Thymus (tissue), 14 donors: ENCODE measurements at places on chromosomes 6 and 20. TPM values are rescaled to one million over a fixed set of nuclear protein-coding genes. Genes with fewer than 3 reads are reported as not detected.

DNA sequence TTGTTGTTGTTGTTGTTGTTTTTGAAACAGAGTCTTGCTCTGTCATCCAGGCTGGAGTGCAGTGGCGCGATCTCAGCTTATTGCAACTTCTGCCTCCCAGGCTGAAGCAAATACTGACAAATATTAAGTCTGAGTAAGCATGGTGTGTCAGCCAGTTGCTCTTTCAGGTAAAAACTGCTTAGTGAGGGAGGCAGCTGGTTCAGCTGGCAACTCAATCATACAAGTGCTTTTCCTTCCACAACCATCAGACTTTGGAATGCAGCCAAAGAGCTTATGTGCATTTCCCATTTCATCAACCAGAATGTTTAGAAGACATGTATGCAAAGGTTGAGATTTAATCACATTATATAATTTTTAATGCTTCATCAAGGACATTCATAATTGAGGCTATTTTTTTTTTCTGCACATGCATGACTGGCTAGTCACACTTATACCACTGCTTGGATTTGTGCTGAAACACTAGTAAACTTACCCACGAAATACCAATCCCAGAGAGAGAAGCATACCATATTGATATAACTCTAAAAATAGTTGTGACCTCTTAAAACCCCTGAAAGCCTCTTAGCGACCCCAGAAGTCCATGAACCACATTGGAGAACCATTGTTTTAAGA lies 56.0 kb downstream of the CLIC5 start:
- H3K4me1 ChIP-seq: no peaks in the 10 kb centered on the region
- H3K36me3 ChIP-seq: no peaks in the 10 kb centered on the region
- H3K27ac ChIP-seq: no peak overlapping the region
- no peak overlapping the region for H3K4me3 ChIP-seq
- DNase-seq: no peak

- no peak overlapping the region for H3K4me3 ChIP-seq
- H3K27ac ChIP-seq: no peak overlapping the region
- no peak for DNase-seq
- no peaks in the 10 kb centered on the region for H3K4me1 ChIP-seq
- H3K36me3 ChIP-seq: no peaks in the 10 kb centered on the region
- H3K27me3 ChIP-seq: no peaks in the 10 kb centered on the region
These were observed 599.6 kb downstream of the PTPRT start for GRCh38 chr20:42589976-42590639.

DNA sequence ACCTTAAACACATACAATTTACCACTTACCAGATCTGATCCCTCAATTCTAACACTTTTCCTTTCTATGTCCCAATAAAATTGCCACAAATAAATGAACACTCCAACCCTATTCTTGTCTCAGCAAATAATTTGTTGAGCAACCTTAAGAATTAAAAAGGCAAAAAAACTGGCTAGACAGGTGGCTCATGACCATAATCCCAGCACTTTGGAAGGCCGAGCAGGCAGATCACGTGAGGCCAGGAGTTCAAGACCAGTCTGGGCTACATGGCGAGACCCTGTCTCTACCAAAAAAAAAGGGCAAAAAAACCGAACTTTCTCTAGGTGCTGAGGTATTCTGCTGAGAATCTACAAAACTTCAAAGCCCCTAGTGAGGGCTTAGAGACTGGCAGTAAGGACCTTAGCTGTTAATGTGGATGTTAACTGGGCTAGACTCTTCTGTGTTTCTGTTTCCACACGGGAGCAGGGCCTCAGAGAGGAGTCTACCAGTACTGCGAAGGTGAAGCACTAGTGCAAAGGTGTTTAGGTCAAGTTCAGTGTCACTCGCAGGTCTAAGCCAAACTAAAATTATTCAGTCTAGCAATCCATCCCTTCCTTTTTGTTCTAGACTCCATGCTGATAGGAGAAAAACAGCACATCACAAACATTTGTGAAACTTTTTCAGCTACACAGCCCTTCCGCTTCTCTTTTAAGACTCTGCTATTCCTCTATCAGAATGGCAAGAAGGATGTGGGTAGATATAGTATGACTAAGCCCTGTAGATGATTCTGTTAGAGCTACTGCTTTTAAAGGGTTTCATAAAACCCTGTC lies 2.6 kb downstream of the FASTKD5 start:
- no peaks in the 10 kb centered on the region for H3K27me3 ChIP-seq
- H3K4me3 ChIP-seq: no peak overlapping the region
- DNase-seq: peak; percentile 52

DNA sequence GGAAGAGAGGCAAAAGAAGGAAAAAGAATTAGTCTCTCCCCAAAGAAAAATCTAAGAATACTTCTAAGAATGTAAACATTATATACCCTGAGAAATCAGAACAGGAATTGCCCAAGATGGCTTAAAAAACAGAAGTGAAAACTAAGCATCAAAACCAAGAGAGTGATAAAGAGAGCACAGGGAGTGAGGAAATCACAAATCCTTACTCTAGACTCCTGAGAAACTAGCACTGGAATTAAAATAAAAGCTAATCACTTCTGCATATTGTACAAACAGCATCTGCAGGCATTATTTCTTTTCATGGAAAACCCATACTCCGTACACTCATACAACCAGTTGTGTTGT lies 285.7 kb downstream of the BTBD9 start:
- no peak overlapping the region for H3K27ac ChIP-seq
- H3K36me3 ChIP-seq: no peaks in the 10 kb centered on the region
- H3K4me3 ChIP-seq: no peak overlapping the region
- DNase-seq: no peak

DNA sequence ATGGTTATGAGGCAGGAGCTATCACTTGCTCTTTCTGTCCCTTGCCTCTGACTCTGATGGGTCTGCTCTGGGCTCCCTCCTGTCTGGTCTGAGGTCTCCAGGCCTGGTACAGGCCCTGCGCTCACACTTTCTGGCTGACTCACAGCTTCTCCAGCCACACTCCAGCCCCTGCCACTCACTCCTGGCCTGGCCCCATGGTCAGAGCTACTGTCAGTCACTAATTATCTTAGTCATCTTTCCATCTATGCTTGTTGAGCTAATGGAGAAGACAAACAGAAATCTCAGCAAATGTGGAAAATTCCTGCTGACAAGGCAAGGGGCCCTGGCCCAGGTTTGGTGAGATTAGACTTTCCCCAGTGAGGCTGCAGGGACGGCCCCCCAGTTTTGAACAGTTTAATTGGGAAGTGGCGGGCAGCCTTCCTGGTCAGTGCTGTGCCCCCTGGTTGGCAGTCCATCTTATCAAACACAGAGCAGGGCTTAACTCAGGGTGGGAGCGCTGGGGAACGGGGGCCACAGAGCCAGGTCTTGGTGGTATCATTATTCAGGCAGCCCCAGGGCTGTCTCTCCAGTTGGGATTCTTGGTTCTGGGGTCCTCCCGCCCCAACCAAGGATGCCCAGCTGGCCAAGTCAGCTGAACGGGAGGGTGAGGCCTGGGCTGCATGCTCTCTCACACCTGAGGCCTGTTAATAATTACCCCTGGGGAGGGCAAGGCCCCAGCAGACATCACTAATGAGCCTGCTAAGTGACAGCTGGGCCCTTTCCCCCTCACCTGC lies 63.4 kb downstream of the VEGFA start:
- no peaks in the 10 kb centered on the region for H3K27me3 ChIP-seq
- no peaks in the 10 kb centered on the region for H3K36me3 ChIP-seq
- no peak overlapping the region for H3K4me3 ChIP-seq
- H3K4me1 ChIP-seq: no peaks in the 10 kb centered on the region

- H3K27me3 ChIP-seq: no peaks in the 10 kb centered on the region
- H3K36me3 ChIP-seq: peaks cover 42% of the 10 kb centered on the region
- H3K4me1 ChIP-seq: no peaks in the 10 kb centered on the region
These were observed 47.1 kb downstream of the SCAND1 start for GRCh38 chr20:35907017-35907701.

DNA sequence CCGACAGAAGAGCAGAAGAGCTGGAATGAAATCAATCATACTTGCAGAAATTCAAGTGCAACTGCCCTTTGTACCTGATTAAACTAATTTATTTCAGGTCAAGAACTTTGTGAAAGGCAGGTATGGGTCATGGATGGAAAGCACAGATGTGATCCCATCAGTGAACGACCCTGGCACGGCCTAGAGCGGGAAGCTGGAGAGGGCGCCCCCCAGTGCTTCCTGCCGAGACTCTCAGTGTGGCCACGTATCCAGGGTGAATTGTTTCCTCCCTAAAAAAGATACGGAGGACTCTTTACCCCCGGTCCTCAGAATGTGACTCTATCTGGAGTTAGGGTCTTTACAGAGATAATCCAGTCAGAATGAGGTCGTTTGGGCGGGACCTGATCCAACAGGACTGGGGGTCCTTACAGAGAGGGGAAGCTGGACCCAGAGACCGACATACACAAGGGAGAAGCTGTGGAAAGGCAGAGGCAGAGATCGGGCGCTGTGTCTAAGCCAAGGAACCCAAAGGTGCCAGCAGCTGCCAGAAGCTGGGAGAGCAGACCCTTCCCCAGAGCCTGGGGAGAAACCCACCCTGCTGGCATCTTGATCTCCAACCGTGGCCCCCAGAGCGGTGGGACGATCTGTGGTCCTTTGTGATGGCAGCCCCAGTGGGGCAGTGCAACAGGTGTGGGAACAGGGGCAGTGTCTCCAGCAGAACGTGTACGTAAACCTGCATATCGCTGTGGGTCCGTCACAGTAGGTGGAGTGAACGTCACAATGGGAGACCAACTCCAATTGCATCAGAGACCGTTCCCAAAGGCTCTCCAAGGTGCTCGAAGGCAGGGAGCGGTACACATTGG lies 91.9 kb downstream of the TAF4 start:
- no peaks in the 10 kb centered on the region for H3K27me3 ChIP-seq
- no peak for DNase-seq
- H3K36me3 ChIP-seq: peaks cover 24% of the 10 kb centered on the region
- no peak overlapping the region for H3K27ac ChIP-seq
- H3K4me1 ChIP-seq: no peaks in the 10 kb centered on the region

- no peaks in the 10 kb centered on the region for H3K27me3 ChIP-seq
- no peak overlapping the region for H3K27ac ChIP-seq
- H3K4me3 ChIP-seq: no peak overlapping the region
- no peaks in the 10 kb centered on the region for H3K4me1 ChIP-seq
- no peaks in the 10 kb centered on the region for H3K36me3 ChIP-seq
These were observed 222.9 kb downstream of the DLL1 start for GRCh38 chr6:170067923-170068360.

- no peak overlapping the region for H3K27ac ChIP-seq
- no peak overlapping the region for H3K4me3 ChIP-seq
- no peak for DNase-seq
- no peaks in the 10 kb centered on the region for H3K36me3 ChIP-seq
- no peaks in the 10 kb centered on the region for H3K4me1 ChIP-seq
These were observed 1014.9 kb upstream of the GJE1 start for GRCh38 chr6:141117874-141118273.

DNA sequence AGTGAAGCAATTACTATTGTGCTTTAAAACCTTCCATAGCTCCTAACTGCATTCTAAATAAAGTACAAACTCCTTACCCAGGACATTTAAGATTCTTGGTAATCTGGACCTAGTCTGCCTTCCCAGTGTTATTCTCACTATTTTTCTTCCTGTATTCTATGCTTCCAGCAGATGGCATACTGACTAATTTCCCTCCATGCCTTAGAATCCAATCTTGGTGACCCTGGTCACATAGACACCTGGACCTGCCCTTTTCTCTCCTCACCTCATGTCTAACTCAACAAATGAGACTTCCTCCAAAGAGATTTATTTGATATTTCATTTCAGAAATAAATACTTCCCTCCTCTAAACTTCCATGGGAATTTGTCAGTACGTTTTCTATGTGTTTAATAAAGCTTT lies 25.8 kb downstream of the ROS1 start:
- H3K36me3 ChIP-seq: no peaks in the 10 kb centered on the region
- H3K4me1 ChIP-seq: no peaks in the 10 kb centered on the region
- DNase-seq: no peak
- no peaks in the 10 kb centered on the region for H3K27me3 ChIP-seq
- no peak overlapping the region for H3K4me3 ChIP-seq
- H3K27ac ChIP-seq: no peak overlapping the region

DNA sequence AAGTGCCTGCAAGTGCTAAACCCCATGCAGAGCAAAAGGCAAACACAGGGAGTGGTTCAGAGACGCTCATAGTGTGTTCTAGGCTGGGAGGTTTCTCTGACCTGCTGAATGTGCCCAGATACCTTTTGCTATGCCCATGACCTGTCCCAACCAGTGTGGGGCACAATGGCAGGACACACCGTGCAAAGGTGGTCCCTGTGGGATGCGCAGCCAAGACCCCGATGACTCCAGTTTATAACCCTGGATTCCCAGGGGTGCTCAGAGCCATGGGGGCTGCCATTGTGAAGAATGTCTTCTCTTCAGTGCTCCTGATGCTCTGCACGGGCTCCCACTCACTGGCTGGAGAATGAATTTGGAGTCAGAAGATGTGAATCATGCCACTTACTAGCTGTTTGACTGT lies 2.2 kb upstream of the NINL start:
- H3K4me1 ChIP-seq: peaks cover 19% of the 10 kb centered on the region
- H3K4me3 ChIP-seq: no peak overlapping the region
- no peaks in the 10 kb centered on the region for H3K36me3 ChIP-seq
- H3K27me3 ChIP-seq: no peaks in the 10 kb centered on the region
- no peak overlapping the region for H3K27ac ChIP-seq
- DNase-seq: no peak

GRCh38 chr6:43593938-43594337 lies 18.0 kb downstream of the POLH start:
- DNase-seq: no peak
- no peaks in the 10 kb centered on the region for H3K4me1 ChIP-seq
- no peak overlapping the region for H3K27ac ChIP-seq
- H3K36me3 ChIP-seq: peaks cover 40% of the 10 kb centered on the region
- H3K27me3 ChIP-seq: no peaks in the 10 kb centered on the region
- no peak overlapping the region for H3K4me3 ChIP-seq

GRCh38 chr6:118218156-118218555 lies 311.1 kb downstream of the SLC35F1 start:
- no peak overlapping the region for H3K27ac ChIP-seq
- H3K4me1 ChIP-seq: no peaks in the 10 kb centered on the region
- no peak for DNase-seq
- H3K4me3 ChIP-seq: no peak overlapping the region

GRCh38 chr6:154894902-154895301 lies 100.2 kb upstream of the TIAM2 start:
- no peak for DNase-seq
- peaks cover 3% of the 10 kb centered on the region for H3K36me3 ChIP-seq
- H3K27me3 ChIP-seq: no peaks in the 10 kb centered on the region
- H3K27ac ChIP-seq: no peak overlapping the region

- H3K4me1 ChIP-seq: no peaks in the 10 kb centered on the region
- H3K27ac ChIP-seq: no peak overlapping the region
- H3K4me3 ChIP-seq: no peak overlapping the region
- H3K27me3 ChIP-seq: no peaks in the 10 kb centered on the region
These were observed 152.2 kb downstream of the SYCP2 start for GRCh38 chr20:59781226-59781625.

AKIRIN2 gene
- total RNA-seq: 24.6 TPM

BCAS4 gene
- 17.5 TPM for total RNA-seq

EYS gene
- 0.28 TPM for total RNA-seq

C2 gene
- total RNA-seq: 9.0 TPM

NTSR1 gene
- 0.09 TPM for total RNA-seq
